Left ventricle myocardium superior (tissue), 1 donor: ENCODE measurements at places on chromosomes 7 and 10. TPM values are rescaled to one million over a fixed set of nuclear protein-coding genes. Genes with fewer than 3 reads are reported as not detected.

DNA sequence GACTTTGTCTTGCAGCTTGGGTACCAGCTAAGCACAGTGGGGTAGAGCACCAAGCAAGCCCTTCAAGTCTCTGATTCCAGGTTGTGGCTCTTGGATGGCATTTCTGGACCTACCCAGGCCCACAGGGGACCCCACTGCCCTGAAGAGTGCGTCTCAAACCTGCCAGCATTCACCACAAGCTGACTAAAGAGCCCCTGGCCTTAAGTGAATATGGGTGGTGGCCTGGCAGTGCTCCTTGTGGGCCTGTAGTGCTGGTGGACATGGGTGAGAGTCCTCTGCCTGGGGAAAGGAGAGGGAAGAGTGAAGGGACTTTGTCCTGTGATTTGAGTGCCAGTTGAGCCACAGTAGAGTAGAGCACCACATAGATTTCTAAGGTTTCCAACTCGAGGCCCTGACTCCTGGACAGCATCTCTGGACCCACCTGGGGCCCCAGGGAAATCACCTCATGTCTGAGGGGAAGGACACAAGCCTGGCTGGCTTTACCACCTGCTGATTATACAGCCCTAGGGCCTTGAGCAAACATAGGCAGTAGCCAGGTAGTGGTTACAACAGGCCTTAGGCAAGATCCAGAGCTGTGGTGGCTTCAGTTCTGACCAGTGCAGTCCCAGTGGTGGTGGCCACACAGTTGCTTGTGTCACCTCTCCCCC lies 23.7 kb downstream of the GSDME start:
- no peak for DNase-seq

The KRIT1 gene
- 23.9 TPM for total RNA-seq

The CPED1 gene
- total RNA-seq: 32.8 TPM

- DNase-seq: no peak
These were observed 11.4 kb downstream of the GPR26 start for GRCh38 chr10:123677556-123677955.

DNA sequence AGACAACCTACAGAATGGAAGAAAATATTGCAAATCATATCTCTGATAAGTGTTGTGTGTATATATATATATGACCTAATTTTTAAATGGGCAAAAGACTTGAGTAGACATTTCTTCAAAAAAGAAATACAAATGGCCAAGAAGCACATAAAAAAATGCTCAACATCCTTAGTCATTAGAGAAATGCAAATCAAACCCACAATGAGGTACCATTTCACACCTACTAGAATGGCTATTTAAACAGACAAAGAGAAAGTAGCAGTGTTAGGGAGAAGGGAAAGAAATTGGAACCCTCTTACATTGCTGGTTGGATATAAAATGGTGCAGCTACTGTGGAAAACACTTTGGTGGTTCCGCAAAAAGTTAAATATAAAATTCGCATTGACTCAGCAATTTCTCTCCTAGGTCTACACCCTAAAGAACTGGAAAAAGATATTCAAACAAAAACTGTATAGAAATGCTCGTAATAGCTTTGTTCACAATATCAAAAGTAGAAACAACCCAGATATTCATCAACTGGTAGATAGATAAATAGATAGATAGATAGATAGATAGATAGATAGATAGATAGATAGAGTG lies 16.3 kb downstream of the ACSL5 start:
- no peak for DNase-seq

The ADAMTS14 gene
- 0.10 TPM for total RNA-seq

DNA sequence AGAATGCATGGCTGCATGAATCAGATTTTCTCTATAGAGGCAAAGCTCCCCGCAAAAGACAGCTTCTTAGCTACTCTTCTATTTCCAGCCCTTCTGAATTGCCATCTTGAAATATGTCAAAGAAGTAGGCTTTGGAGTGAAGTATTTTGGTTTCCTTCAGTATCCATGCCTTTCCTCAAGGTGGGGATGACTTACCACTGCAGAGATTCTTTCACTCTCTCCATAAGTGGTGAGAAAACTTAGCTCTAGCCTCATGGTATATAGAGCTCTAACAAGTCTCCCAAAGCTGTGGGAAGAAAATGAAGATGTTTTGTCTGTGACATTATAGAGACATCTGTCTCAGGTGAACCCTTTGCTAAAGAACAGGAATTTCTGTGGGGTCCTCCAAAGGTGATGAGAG lies 89.6 kb upstream of the ITGB1 start:
- no peak for DNase-seq

GRCh38 chr10:66773472-66773817 lies 152.4 kb upstream of the LRRTM3 start:
- no peak for DNase-seq

- no peak for DNase-seq
These were observed 290.0 kb downstream of the SORCS1 start for GRCh38 chr10:106874604-106874889.

DNA sequence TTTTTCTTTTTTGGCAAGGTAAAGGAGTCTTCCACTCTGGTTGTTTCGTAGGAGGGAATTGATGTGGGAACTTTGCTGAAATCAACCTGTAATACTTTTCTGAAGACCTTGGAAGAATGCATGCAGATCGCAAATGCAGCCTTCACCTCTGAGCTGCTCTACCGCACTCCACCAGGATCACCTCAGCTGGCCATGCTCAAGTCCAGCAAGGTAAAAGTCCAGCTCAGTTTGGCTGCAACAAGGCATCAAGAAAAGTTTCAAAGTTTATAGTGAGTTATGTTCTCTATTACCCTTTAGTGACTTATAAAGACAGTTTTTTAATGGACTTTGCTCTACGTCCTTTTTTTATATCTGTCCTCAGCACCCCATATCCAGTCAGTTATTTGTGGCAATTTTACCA lies 21.0 kb downstream of the PLEKHA8 start:
- no peak for DNase-seq

GRCh38 chr10:123807444-123808035 lies 84.1 kb downstream of the CPXM2 start:
- no peak for DNase-seq

- no peak for DNase-seq
These were observed 27.0 kb downstream of the ITPRIP start for GRCh38 chr10:104311184-104311720.

The PODXL gene
- total RNA-seq: 61.2 TPM

GRCh38 chr7:23898619-23899018 lies 188.6 kb downstream of the STK31 start:
- DNase-seq: no peak

The GRM3 gene
- not detected for total RNA-seq

- no peak for DNase-seq
These were observed 12.0 kb upstream of the CARD11 start for GRCh38 chr7:3055626-3056025.

DNA sequence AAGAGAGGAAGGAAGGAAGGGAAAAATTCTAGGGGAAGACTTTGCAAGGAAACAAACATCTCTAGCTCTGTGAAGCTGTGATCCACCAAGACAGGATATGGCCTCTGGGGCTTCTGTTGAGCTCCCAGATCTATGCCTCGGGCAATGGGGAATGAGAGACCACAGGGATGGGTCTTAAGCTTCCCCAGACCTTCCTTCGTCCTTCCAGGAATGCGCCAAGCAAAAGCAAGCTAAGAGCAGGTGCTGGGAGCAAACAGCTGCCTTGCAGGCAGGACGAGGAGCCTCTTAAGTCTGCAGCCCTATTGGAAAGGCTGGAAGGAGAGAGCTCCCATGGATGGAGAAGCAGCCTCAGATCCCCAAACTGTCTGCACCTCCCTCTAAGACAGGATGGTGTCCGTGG lies 21.9 kb upstream of the ELN start:
- no peak for DNase-seq

DNA sequence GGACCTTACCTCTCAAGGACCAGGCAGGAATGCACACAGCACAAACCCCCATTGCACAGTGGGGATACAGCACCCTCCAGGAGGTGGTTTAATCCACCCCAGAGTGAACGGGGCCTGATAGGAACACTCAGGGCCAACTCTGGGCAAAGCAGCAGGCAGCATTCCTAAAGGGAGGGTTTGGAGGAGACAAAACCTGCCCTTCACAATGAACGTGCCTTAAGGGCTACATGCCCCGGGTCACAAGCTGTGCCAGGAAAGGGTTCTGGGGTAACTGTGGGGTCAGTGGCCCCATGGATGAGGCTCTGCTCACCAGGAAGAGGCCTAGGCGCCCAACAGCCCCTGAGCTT lies 1.1 kb downstream of the GPRIN2 start:
- DNase-seq: no peak

The CSTF2T gene
- 21.3 TPM for total RNA-seq

GRCh38 chr10:8043569-8044306 lies 10.8 kb upstream of the GATA3 start:
- DNase-seq: no peak

- no peak for DNase-seq
These were observed 45.9 kb downstream of the SVIL start for GRCh38 chr10:29588629-29589421.

DNA sequence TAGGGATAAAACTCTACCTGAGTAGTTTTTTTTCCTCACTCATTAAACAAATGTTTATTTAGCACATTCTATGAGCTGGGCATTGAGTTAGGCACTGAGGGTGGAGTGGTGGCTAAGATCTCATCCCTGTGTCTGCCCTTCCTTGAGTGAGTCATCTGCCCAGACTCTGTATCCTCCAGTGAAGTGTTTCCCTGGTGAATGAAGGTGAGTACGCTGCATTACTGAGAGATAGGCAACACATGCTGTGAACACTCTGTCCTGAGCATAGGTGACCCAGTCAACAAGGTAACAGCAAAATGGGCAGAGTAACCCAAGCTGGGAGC lies 5.8 kb downstream of the PITX3 start:
- DNase-seq: no peak

DNA sequence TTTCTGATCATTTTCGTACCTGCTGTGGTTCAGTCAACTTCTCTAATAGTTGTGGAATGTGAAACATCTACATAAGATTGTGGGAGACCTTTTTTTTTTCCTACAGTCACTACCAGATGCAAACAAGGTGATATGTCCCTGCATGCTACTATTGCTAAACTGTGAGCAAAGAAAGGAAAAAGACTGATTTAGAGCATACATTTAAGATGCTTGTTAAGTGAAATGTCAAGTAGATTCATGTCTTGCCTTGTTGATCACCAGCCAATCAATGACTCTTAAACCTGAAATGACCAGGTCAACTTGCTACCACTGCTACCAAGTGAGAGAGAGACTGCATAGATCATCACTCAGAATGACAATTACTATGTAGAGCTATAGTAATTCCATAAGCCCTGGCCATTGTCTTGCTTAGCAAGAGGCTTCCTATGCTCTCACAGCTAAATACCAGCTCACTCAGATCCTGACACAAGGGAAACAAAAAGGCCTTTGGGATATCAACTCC lies 84.3 kb upstream of the SKAP2 start:
- DNase-seq: no peak

DNA sequence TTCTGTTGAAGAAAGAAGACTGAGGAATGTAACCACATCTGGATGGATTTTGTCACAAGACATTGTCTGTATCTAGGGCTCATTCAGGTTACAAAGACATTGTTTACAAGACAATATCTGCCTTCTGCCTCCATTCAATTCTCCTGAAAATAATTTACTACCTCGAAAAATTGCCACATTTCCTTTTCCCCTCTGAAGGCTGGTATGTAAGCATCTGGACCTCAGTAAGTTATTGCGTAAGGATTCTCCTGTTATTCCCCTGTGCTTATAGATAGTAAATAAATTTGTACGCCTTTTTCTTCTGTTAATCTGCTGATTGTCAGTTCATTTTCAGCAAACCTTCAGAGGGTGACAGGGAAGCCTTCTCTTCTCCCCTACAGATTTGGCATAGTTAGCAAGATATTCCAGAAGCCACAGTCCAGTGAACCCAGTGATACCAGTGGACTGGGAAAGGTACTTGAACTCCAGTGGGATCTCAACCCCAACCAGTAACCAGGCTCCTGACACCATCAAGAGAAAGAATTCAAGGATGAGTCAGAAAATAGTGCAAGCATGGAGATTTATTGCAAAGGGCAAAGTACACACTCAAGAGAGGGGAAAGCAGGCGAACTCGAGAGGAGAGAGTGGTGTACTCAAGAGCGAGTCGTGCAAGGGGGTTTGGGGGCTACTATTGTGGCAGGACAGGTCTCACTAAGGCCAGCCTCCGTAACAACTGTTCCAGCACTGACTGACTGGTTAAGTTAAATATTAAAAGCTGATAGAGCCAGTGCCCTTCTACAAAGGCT lies 706.9 kb upstream of the GHITM start:
- no peak for DNase-seq

GRCh38 chr10:107914450-107915214 lies 750.1 kb upstream of the SORCS1 start:
- no peak for DNase-seq

DNA sequence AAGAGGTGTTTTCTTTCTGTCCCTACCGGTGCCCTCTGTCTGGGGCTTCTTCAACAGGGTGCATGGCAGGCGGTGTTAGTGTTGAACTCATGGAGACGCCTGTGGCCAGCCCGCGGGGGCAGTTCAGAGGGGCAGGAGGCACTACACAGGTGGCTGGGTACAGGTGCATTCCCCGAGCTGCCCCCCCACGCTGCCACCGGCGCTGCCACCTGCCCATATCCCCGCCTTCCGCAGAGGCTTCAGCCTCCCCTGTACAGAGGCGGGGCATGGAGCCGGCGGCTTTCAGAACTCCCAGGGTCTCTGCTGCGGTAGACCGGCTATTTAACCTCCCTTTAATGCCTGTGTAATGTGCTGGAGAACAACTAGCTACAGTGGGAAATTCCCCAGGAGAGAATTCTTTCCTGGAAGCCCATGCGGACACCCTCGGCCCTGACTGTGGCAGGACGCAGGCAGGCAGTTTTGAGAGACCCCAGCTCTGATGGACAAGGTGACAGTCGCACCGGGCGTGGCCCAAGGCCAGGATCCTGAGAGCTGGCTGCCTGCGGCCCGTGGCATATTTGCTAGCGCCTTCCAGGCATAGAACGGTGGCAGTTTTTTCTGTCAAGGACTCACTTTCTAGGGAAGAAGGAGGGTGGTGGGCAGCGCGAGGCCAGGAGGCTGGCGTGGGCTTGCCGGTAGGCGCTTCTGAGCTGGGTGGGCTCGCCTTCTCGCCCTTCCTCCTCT lies 53.7 kb upstream of the ZNF32 start:
- DNase-seq: no peak

The EVX1 gene
- not detected for total RNA-seq

The SPAM1 gene
- not detected for total RNA-seq

DNA sequence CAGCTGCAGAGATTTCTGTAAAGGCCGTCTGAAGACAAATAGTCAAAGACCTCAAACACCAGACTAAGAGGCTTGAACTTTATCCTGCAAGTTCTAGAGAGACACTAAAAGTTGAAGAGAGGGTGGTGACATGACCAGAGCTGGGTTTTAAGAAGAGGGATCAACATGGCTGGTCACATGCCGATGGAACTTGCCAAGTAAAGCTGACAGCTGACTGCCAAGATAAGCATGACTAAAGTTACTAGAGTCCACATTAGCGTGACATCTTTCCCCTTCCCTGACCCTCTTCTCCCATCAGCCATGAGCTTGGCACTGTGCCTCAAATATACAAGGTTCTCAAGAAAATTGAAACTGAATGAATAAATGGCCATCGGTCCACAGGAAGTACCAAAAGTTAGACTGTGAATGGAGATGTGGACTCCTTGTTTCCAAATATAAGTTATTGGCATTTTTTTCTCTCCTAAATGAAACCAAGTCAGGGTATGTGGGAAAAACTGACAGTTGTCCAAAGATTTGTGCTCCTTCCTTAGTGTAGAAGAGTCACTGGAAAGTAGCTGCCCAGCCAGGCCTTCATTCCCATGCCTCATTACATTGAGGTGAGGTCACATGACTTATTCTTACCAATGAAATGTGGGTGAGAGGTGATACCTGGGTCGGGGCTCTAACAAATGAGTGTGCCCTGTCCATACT lies 24.5 kb downstream of the XPNPEP1 start:
- no peak for DNase-seq

- DNase-seq: no peak
These were observed 758 bp upstream of the OPTN start for GRCh38 chr10:13099144-13099665.

The CCL26 gene
- total RNA-seq: not detected

GRCh38 chr10:22599048-22599561 lies 115.3 kb downstream of the PIP4K2A start:
- DNase-seq: no peak
